ENCODE measurements at places on chromosomes 2 and 18.

DNA sequence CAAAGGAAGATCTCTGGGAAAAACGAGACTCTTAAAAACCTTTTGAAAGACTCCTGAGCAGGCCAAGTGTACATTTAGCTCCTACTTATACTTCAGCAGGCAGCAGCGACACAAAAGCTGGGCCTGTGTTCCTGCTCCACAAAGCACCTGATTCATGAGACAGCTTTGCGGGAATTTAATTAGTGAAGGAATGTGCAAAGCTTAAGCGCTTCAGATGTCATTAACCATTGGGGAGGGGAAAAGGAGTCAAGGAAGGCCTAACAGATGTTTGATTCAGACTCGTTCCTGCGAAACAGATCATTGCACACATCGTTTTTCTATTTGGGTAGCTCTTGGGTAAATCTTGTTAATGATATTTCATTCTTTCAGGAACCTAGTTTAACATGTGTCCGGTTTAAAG, 125.9 kb downstream of the MAIP1 start:
- DNase-seq = no peak

GRCh38 chr18:57772387-57772799, 30.7 kb downstream of the ATP8B1 start:
- no peak for DNase-seq

DNA sequence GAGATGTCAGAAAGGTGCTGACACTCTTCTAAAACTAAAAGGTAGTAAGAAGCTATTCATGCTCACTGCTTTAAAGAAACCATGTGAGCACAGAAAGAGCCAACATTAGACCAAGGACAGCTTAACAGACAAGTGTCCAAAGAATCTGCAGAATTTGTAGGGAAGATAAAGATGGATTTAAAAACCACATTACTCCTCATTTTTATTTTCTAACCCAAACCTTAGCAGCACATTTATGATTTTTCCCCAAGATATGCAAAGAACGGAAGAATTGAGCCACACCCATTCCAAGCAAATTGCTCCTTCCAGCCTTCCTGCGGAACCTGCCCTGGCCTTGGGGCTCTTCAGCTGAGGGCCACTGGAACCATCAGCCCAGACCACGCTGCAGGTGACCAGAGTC, 26.9 kb downstream of the MBP start:
- DNase-seq = no peak

DNA sequence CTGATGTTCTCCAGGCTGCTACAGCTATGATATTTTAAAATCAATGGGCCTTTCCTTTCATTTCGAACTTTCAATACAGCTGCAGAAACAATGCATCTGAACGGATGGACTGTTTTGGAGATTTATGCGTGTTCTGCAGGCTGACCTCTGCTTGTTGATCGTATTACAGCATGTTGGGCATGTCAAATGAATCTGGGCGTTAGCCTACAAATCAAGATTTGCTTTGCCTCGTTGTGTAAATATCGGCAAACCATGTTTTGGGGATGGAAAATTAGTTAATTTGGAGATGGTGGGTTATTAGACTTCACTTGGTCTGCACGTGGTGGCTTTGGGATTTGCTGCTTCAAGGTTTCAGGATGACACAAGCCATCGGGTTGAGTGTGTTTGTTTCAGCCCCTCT, 129.3 kb downstream of the AGAP1 start:
- no peak for DNase-seq

DNA sequence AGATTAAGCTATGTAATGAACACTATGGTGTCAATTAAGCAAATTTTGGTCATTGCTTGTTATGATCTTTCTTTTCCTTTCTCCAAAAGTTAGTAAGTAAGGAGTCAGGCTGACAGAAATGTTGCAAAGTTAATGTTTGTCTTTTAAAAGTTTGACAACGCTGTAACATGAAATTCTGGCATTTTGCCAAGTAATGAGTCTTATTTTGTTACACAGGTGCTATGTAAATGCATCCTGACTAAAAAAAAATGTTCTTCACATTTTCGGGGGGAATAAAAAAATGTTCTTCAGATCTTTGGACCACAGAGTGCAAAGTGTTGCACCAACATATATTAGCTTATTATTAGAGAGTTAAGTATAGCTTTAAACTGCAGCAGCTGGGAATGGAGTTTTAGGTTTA, 54.8 kb upstream of the PROKR1 start:
- DNase-seq = no peak

- DNase-seq = no peak
These were observed 6.9 kb upstream of the SLC11A1 start for GRCh38 chr2:218375212-218375611.

GRCh38 chr2:223537651-223538601, 64.2 kb downstream of the SCG2 start:
- no peak for DNase-seq

DNA sequence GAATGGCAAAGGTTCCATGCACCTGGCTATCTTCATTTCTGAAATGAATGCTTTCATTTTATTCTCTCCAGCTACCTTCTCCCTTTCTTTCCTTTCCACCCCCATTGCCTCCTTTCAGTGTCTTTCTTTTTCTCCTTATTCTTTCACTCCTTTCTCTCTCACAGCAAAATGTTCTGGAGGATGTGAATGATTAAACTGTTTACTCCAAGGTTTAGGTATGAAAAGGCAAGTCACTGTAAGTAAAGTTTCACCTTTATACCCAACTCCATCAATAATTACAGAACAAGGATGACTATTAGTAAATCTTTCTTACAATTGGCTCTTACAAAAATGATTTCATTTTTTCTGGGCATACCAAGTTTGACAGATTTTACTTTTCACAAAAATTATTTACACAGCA, 4.3 kb downstream of the PAX8 start:
- DNase-seq = no peak

DNA sequence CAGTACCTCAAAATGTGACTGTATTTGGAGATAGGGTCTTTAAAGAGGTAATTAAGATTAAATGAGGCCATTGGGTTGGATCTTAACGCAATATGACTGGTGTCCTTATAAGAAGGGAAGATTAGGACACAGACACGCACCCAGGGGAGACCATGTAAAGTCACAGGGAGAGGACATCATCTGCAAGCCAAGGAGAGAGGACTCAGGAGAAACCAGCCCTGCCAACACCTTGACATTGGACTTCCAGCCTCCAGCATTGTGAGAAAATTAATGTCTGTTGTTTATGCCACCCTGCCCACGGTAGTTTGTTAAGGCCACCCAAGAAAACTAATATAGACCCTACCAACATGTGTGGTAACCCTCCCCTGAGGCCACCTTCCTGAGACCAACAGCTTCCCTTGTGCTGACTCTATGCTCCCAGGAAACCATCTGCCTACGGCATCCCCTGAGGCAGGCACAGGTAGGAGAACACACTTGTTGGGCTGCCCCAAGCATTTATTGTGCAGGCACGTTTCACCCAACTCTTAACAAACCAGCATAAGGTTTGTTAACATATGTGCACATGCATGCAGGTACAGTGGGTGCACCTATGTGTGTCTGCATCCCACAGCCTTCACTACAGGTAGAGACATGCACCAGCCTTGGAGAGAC, 161.5 kb upstream of the AGAP1 start:
- no peak for DNase-seq

GRCh38 chr2:233062451-233062850, 2.3 kb downstream of the INPP5D start:
- no peak for DNase-seq

- no peak for DNase-seq
These were observed 68.0 kb downstream of the FAM124B start for GRCh38 chr2:224333726-224334482.

DNA sequence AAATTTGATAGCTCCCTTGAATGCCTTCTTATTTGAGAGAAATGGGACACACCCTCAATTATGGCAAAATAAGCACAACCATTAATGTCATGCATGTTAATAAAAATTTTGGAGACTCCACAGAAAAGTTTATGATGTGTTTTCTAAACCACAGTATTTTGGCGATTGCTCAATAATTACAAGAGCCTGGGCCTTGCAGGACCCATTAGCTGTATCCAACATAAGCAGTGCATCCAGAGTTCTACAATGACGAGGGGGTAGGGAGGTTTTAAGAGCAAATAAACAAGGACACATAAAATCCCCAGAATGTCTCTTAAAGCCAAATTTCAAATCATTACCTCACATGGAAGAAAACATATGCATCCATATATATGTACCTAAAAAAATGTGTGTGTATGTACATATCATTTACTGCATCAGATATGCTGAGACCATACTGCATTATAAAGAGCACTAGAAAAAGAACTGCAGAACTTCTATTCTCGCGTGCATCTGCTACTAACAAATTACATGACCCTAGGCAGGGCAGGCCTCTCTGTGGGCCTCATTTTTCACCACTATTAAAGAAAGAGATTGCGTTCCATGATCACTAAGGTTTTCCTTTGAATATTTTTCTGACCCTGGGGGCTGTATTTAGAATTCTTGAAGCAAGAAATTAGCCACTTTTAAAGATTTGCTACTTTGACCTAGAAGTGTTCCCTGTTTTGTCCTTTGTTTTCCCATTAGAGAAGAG, 38.0 kb downstream of the CMPK2 start:
- DNase-seq = no peak

DNA sequence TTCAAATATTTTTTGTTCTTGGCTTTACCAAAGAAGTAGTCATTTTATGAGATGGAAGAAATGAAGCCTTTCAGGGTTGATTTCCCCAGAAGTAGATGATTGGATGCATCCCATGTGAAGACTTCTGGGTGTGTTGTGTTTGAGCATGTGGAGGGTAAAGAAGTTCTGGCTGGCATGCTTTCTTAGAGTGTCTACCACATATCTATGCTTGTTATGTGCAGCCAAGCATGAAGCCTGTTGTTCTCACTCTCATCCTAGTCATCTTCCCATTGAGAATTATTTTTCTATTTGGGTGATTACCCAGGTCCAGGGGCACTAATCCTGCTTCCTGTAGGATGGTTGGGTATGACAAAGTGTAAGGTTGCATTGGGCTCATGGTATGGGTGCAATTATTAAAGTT, 472.9 kb downstream of the PTPRM start:
- DNase-seq = no peak

DNA sequence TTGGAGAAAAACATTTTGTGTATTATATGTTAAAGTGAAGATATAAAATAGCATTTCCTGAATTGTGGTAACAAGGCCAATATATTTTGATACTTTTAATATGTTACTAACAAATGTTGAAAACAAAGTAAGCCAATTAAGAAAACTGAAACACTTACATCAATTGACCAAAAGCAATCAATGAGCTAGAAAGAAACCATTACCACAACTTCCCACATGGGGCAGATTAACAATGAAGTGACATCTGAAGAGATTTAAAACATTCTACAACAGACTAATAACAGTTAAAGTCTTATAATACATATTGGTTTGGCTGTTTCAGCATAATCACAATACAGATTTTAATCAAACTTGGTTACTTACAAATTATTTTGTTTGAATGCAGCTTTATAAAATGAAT, 282.4 kb upstream of the NETO1 start:
- no peak for DNase-seq

DNA sequence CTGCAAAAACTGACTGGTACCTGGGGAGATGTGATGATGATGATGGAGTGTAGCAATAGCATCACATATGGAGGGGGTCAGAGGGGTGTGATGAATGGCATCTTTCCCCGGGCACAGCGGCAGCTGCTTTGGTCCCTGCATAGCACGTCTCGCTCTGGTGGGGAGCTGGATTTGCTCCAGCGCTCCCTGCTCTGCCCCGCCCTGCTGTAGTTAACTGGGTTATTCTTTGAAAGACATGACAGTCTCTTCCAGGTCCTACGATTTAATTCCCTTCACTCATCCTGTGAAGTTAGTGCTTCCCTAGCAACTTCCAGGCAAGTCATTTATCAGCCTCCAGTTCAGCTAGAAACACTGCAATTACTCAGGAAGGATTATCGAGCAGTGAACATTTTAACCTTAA, 463.1 kb downstream of the TSN start:
- DNase-seq = no peak

All from CD4-positive, alpha-beta T cell treated with Interleukin-1 beta for 1 hour (primary cell).